ENCODE measurements at places on chromosomes 2 and 18.

DNA sequence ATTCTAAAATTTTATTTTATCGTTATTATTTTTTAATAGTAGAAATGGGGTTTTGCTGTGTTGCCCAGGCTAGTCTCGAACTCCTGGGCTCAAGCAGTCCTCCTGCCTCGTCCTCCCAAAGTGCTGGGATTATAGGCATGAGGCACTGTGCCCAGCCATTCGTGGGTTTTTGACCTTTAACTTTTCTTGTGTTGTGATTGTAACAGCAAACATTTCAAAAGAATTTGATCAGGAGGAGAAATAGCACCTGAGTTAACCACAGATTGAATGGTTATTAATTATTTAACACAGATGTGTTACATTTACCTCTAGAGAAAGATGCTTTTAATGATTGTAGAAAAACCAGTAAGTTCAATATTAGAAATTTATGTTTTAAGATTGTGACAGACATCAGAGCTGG, 132.0 kb downstream of the HAUS1 start:
- DNase-seq, result no peak

GRCh38 chr18:46652372-46652771, 4.6 kb downstream of the LOXHD1 start:
- no peak for DNase-seq

DNA sequence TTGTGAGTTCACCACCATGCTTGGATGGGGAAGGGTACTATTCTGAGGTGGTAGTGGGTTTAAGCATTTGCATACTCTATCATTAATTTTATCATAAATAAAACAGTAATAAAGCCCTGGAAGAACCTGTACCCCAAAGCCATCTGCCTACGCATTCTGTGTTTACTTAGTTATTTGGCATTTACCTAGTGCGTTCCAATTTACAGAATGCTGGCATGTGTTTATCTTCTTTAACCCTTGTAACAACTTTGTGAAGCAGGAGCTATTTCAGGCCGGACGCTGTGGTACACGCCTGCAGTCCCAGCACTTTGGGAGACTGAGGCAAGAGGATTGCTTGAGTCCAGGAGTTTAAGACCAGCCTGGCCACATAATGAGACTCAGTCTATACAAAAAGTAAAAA, 17.8 kb upstream of the ODC1 start:
- no peak for DNase-seq

- DNase-seq, result no peak
Observed at GRCh38 chr2:675051-675450, 2.2 kb downstream of the TMEM18 start.

- DNase-seq, result no peak
Observed at GRCh38 chr2:119476301-119477112, 44.9 kb downstream of the TMEM37 start.

GRCh38 chr18:902229-902628, 2.4 kb upstream of the ADCYAP1 start:
- DNase-seq, result no peak

DNA sequence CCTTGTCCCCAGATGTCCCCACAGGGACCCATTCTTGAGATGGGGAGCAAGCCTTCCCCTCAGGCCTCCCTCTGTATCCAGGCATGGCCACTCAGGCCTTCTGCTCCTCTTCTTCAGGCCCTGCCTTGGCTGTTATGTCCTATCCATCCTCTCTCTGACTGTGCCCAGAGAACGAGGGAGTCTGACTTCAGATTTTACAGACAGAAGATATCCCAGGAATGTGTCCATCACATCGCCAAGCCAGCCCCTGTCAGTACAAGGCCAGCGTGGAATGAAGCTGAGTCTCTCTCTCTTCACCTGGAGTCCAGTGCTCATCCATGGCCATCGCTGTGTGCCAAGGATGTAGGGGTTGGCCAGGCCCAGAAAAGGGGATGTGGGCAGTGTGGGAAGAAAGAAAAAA, 57.6 kb downstream of the SDC1 start:
- no peak for DNase-seq

DNA sequence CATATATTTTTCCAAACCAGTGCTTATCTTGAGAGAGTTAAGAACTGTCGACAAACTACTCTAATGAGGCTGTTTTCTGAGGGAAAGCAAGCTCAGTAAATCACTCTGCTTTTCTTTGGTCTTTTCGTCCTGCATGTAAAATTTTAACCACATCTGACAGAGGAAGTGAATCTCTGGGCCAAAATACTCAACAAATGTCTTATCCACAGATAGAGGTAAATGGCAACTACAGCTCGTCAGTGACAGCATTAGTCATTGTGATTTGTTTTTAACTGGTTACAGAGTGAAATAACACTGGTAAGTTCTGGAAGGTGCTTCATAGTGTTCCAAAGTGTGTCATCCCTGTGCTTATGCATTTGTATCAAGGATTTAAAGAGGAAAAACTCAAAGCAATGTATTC, 82.6 kb upstream of the SLC8A1 start:
- DNase-seq, result no peak
